ENCODE measurements at places on chromosomes 7 and 10. TPM values are rescaled to one million over a fixed set of nuclear protein-coding genes. Genes with fewer than 3 reads are reported as not detected.

The MET gene
- total RNA-seq, result 225 TPM

The DRGX gene
- total RNA-seq, result not detected

The CLCN1 gene
- 0.35 TPM for total RNA-seq

The CALML3 gene
- not detected for total RNA-seq

The LHPP gene
- total RNA-seq, result 16.6 TPM

The C10orf105 gene
- total RNA-seq, result 0.35 TPM

The OPALIN gene
- not detected for total RNA-seq

The CRCP gene
- 35.8 TPM for total RNA-seq

The MRPS24 gene
- 71.2 TPM for total RNA-seq

- no peak for DNase-seq
Observed at GRCh38 chr10:86388119-86388704, 21.6 kb upstream of the GRID1 start.

GRCh38 chr7:102042016-102042656 lies 224.7 kb downstream of the CUX1 start:
- DNase-seq, result no peak

DNA sequence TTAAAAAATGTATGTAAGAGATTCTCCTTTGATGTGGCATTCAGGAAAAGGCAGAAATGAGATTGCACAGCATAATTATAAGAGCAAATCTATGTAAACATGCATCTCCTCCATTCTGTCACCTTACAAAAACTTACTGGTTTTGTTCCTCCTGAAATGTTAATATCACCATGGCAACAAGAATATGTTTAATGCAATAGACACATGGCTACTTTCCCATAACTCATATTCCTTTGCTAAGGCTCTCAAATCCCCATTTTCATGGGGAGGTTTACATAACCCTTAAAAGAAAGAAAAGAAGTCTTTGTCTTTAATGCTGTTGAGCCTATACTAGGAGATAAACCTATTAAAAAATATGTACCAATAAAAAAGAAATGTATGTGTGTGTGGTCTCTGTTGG lies 136.2 kb downstream of the ANK3 start:
- DNase-seq, result no peak

GRCh38 chr7:149682038-149682437 lies 91.3 kb downstream of the ZNF467 start:
- DNase-seq, result no peak

DNA sequence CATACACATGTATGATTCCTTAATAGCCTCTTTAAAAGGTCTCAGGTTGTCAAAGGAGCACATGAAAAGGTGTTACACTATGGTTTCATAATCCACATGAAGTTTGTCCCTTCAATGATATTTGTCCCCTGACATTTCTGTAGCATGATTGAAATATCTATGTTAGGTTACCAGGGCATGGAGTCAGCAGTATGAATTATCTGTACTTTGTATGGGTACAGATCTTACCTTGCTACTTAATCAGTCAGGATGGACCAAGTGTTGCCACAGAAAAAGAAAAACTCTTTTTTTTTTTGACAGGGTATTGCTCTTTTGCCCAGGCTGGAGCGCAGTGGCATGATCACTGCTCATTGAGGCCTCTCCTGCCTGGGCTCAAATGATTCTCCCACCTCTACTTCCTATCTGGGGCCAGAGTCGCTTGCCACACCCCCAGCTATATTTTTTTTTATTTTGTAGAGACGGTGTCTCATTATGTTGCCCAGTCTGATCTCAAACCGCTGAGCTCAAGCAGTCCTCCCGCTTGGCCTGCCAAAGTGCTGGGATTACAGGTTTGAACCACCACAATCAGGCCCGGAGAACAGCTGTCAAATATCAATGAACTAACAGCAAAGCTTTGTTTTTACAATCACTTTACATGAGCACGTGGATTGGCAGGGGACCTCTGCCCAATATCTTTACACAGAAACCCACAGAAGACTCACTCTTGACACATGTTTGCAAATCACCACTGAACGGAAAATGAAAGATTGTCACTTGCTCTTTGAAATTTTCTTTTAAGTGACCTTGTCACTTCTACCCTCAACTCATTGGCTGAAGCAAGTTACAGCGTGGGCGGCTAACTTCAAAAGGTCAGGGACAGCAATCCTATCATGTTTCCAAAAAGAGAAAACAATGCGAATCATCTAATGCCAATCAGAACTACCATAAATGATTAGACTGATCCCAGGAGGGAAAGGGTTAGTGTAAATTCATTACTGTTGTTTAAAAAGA lies 140.2 kb downstream of the PRKG1 start:
- DNase-seq, result no peak

DNA sequence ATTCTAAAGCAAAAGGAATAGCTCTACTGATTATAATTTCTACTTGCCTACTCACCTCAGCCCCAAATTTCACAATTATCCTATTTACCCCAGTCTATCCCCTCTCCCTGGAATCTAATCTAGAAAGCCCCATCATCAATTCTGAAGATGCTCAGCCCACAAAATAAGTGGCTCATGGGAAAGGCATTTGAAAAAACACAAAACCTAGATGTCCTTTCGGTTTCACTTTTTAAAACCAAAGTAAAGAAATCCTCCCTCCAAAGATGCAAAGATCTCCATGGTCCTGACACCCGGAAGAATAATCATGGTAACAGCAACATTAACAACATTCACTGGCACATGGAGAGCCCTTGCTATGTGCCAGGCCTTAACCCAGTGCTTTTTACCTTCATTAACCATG lies 224.8 kb downstream of the FGFR2 start:
- no peak for DNase-seq

DNA sequence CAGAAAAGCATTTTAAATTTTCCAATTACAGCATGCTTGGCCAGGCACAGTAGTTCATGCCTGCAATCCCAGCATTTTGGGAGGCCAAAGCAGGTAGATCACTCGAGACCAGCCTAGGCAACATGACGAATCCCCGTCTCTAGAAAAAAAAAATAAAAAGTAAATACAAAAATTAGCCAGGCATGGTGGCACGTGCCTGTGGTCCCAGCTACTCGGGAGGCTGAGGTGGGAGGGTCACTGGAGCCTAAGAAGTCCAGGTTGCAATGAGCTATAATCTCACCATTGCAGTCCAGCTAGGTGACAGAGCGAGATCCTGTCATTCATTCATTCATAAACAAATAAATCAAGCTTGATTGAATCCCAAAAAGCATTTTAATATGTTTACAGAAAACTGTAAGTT lies 234.9 kb downstream of the PARD3 start:
- DNase-seq, result no peak

GRCh38 chr10:101781655-101781983 lies 1.6 kb downstream of the NPM3 start:
- DNase-seq, result no peak

GRCh38 chr10:34319197-34319846 lies 495.8 kb downstream of the PARD3 start:
- DNase-seq, result no peak

DNA sequence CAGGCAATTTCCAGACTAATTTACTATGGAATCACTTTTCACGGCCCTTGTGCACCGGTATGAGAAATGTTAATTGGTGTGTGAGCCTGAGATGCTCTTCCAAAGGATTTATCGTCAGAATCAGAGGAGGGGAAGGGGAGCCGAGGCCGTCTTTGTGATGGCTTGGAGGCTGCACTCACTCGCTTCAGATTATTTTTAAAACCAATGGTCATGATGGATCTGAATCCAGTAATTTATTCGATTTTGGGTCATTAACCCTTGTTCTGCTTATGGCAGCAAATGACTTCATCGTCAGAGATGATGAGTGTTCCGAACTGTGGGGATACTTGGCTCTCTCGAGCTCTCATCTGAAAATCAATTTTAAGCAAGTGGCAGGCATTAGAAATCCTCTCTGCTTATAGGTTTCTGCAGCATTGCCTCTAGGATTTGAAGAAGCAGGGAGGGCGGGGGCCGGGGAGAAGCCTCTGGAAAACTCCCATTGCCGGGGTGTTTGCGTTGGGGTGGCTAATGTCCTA lies 576.3 kb downstream of the LRMDA start:
- no peak for DNase-seq

- DNase-seq, result no peak
Observed at GRCh38 chr10:92153-92552, 43.1 kb upstream of the TUBB8 start.

- no peak for DNase-seq
Observed at GRCh38 chr10:130987401-130987800, 324.1 kb downstream of the TCERG1L start.

DNA sequence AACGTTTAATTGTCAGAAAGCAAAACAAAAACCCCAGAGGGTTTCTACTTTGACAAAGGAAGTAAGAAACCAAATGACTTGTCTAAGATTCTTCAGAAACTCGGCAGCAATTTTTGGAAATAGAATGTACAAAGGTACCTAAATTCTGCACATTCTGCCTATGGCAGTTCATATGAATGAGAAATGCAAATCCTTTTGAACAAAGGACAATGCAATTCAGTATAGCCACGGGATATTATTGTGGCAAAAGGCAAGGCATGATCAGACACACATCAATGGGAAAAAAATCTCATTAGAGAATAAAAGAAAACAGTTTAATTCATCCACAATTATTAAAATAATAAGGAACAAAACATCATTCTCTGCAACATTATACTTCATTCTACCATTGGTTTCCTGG lies 93.4 kb downstream of the SEMA3C start:
- no peak for DNase-seq

DNA sequence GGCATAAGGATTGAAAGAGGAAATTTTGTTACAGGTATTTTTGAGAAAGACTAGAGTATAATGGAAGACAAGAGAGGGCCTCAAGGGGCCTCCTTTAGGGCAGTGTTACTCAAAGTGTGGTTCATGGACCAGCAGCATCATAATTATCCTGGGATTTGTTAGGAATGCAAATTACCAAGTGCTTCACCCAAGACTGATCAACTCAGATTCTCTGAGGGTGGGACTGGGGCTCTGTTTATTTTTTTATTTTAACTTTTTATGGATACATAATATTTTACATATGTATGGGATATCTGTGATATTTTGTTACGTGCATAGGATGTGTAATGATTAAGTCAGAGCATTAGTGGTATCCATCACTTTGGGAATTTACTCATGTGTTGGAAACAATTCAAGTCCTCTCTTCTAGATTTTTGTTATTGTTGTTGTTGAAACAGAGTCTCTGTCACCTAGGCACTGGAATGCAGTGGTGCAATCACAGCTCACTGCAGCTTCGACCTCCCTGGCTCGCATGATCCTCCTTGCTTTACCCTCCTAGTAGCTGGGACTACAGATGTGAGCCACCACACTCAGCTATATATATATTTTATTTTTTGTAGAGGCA lies 2.2 kb upstream of the KCTD7 start:
- DNase-seq, result no peak

DNA sequence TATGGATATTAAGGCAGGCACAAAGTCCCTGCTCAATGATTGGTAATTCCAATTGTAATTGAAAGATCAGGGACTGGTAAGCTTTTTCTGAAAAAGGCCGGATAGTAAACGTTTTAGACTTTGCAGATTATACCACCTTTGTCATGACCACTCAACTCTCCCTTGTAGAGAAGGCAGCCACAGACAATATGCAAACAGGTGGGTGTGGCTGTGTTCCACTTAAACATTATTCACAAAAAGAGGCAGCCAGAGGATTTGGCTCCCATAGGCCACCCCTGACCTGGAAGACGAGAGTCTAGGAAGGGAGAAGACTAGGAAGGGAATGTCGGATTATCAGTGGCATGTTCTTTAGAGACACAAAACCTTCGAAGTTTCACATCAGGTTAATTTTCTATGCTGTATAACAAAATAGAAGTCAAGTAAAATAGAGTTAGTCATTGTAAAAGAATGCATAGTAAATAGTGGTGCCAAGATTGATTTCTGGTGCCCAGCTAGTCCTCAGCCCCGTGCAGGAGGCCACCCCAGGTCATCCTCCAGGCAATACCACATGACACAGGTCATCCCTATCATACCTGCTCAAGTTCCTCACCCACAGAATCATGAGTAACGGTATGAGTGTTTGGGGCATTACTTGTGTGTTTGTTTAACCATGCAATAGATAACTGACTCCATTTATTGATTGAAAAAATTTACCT lies 193.8 kb downstream of the PLPP4 start:
- no peak for DNase-seq

GRCh38 chr10:121296378-121296777 lies 301.9 kb downstream of the FGFR2 start:
- no peak for DNase-seq

- no peak for DNase-seq
Observed at GRCh38 chr10:132521466-132522102, 16.0 kb upstream of the INPP5A start.

- DNase-seq, result peak; percentile 92
Observed at GRCh38 chr7:1175967-1176851, 16.2 kb upstream of the ZFAND2A start.

GRCh38 chr7:1590476-1590875 lies 20.6 kb upstream of the PSMG3 start:
- no peak for DNase-seq

DNA sequence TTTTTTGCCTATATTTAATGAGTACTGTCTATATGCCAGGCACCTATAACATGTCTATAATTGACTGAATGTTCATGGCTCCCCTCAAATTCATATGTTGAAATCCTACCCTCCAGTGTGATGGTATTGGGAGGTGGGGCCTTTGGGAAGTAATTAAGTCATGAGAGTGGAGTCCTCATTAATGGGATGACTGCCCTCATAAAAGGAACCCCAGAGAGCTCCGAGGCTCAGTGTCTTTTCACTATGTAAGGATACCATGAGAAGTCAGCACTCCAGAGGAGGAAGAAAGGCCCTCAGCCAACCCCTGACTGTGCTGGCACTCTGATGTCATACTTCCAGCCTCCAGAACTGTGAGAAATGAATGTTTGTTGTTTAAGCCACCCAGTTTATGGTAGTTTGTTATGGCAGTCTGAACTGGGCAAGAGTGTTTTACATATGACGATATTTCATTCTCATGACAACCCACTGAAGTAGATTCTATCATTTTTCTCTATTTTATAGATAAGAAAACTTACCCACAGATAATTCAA lies 61.1 kb upstream of the PCGF5 start:
- DNase-seq, result no peak

DNA sequence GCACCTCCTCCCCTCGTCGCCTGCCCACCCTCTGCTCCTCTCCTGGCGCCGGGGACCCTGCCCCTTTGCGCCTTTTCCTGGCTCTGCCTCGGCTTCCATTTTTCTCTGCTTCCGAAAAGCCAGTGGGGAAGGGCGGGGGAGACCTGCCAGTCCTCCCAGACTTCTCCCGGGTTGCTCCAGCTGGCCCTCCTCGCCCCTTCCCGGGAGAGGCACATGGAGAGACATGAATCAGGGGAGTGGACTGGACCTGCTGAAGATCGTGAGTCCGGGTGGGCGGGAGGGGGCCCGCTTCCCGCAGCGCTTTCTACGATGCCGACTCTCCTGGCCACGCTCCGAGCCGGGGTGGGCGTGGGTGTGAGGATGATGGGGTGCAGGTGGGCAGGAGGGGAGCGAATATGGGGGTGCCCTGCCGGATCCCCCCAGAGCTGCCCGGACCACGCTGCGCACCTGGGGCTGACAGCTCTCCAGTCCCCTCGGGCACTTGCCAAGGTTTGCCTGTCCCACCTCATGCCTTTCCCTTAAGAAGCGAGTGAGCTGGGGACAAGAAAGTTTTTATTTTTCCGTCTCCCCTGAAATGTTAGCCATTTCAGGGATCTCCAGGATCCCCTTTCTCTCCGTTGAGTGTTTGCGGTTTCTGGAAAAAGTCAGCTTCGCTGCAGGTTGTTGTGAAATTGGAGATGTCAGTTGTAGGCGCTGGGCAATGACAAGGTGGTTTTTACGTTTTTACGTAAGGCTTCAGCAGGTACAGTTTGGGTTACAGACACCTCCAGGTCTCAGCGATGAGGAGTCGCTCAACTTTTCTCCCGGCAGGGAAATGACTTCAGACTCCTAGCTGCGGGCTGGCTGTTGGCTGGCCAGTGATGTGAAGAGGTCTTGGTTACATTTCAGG lies 977 bp downstream of the CACNB2 start:
- DNase-seq, result peak; percentile 55

Data from kidney (tissue), 22 donors.